NCI-H2107 (cell line): ENCODE measurements at places on chromosomes 3 and 15.

GRCh38 chr15:75661100-75661755 is 13.5 kb downstream of the SNX33 start:
- no peak for DNase-seq

DNA sequence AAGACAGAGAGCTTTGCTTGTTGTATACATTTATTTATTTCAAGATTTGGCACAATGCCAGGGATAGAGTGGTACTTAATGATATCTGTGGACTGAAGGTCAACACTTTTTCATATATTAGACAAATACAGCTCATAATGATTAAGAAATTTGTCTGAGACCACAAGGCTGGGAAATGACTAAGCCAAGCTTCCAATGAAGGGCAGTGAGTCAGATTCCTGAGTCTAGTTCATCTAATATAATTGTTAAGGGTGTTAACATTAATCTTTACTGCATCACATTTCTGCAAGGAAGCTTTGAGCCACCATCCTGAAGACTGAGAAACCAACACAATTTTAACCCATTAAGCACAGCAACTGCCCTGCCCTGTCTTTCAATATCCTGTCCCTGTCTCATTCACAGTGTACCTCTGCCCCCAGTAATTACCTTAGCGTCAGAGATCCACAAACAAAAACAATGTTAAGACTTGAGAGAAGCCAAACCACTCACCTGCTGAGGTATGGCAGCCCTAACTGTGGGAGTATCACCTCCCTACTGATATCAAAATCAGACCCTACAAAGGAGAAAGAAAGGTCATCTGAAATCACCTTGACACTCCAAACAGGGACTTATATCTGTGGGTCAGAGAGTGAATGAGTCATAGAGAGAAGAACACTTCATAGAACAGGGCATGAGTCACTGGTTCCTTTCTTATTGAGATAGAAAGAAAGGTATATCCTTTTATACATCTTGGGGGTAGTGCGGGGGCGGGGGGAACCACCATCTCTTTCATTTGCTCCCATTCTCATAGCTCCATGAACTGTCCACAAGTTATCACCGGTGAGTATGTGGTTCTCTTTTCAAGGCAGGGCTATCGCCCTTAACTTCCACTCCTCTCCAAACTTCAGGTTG is 74.7 kb downstream of the MAGI1 start:
- DNase-seq, result no peak

DNA sequence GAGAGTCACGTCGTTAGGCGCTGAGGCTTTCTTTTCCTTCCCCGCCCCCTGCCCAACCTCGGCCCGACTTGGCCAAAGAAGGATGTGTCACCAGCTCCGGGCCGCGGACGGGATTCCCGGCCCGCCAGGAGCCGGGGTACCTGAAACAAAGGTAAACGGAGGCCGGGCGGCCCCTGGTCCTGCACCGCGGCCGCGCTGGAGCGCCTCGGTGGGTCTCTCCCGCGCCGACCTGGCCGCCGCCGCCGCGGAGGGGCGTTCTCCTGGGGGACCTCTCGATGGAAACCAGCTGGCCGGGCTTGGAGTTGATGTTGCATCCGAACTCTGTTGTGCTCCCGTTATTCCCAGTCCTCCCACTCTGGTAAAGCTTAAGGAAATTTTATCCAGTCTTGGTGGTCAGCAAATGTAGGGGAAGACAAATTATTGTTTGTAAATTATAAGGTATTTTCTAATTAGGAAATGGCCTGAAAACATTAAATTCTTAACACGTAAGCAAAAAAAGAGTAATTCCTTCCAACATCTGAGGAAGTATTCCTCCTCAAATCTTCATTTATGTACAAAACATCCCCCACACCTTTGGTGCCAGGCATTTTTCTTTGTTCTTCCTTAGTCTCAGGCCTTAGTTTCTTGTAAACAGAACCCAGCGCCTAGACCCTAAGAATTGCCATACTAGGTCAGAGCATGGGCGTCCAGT is 888 bp downstream of the PPP2R3A start:
- DNase-seq, result no peak

GRCh38 chr3:66406163-66406562 is 94.7 kb downstream of the LRIG1 start:
- DNase-seq, result no peak

DNA sequence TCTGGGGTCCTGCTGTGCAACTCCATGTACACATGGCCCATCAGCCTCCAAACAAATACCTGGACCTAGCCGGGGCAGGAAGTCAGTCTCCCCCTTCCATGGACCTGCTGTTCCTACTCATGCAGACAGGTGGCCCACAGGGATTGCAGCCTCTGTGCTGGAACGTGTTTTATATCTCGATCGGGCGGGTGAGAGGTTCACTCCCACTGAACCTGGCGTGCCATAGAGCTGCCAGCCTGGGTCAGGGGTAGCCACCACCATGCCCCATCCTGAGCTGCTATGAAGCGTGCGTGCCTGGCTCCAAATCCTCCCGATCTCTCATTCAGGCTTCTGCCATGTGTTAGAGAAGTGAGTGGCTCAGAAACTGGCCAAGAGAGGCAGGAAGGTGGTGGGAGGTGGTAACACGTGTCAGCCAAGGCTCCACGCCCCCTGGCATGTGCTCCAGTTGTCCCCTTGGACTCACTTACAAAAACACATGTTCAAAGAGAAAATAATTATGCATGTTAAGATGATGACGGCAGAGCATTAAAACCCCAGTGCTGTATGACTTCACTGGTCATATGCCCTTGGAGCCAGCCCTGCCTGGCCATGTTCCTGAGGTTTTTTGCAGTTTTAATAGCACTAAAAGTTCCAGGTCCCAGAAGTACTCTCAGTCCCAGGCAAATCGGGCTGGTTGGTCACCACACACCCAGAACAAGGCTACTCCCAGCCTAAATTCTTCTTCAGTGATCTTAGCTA is 30.6 kb downstream of the CTSH start:
- DNase-seq, result no peak

GRCh38 chr15:96037584-96037983 is 292.9 kb upstream of the NR2F2 start:
- DNase-seq, result no peak

DNA sequence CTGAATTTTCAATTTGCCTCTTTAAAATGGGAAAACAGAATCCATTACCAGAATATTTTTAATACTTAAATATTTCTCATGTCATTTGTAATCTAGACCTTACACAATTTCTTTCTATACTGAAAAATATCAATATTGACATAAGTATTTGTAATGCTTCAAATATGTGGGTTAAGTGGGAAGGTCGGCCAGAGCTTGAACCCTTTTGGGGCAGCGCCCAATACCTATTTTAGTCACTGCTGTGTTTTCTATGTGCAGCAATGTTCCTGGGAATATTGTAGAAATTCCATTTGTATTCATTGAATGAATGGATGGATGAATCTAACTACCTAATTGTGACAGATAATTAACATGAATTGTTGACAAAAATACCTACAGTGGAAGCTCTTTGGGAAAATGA is 459.7 kb upstream of the ZNF717 start:
- no peak for DNase-seq

GRCh38 chr3:30344288-30344687 is 262.1 kb upstream of the TGFBR2 start:
- DNase-seq, result no peak

GRCh38 chr3:161314836-161315395 is 56.4 kb downstream of the SPTSSB start:
- no peak for DNase-seq

DNA sequence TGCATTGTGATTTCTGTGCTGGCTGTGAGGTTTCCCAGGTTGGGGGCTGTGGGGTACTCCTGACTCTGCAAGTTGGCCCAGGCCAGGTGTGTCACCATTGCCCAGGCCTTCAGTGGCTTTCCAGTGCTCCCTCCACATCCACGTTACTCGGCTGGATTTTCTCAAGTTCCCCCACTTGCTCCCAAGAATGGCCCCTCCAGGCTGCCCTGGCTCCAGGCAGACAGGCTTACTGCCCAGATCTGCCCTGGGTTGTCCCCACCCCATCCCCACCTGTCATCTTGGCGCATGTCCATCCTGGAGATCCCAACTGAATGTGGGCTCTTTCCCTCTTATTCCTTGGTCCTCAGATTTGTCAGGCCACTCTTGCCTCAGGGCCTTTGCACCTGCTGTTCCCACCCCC is 3.6 kb downstream of the APBA2 start:
- no peak for DNase-seq
